Thymus (tissue), 14 donors: ENCODE measurements at places on chromosomes 1 and 21. TPM values are rescaled to one million over a fixed set of nuclear protein-coding genes. Genes with fewer than 3 reads are reported as not detected.

Gene NTMT2
- polyA plus RNA-seq: not detected

Gene FCRL4
- 0.48 TPM for polyA plus RNA-seq

Gene SPRR2B
- 3.1 TPM for polyA plus RNA-seq

Gene OBSCN
- 75.9 TPM for polyA plus RNA-seq

Gene PHLDA3
- 31.7 TPM for polyA plus RNA-seq

Gene NUF2
- 17.8 TPM for polyA plus RNA-seq

Gene CFHR4
- polyA plus RNA-seq: 0.07 TPM

Gene CTSK
- polyA plus RNA-seq: 27.5 TPM

Gene HSPB7
- polyA plus RNA-seq: 9.5 TPM

Gene IRF2BP2
- polyA plus RNA-seq: 60.3 TPM

Gene FAM167B
- 6.8 TPM for polyA plus RNA-seq

Gene DNAI4
- 4.9 TPM for polyA plus RNA-seq

Gene FCGR3A
- polyA plus RNA-seq: 41.1 TPM

Gene COL24A1
- 1.3 TPM for polyA plus RNA-seq

Gene LCE3D
- polyA plus RNA-seq: 15.7 TPM
